ENCODE measurements at places on chromosomes 13 and 19.
A peak's percentile ranks its signal among the peaks of the same experiment; 100 is the strongest.

DNA sequence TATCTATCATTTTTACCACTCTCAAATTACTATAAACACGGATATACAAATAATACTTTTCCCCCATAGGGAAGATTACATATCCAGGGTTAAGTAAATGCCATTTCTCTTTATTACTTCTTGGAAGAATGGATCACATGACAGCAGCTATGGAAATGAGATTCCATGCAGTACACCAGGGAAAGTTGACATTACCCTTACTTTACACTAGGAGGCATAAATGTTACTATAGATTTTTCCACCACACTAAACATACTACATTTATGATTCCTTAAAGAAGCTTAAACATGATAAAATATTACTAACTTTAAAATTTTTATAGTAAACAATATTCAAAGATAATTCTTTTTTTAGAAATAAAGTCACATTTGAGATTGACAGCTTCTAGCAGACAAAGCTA, 611.4 kb downstream of the PCDH9 start:
- DNase-seq: peak; percentile 34

DNA sequence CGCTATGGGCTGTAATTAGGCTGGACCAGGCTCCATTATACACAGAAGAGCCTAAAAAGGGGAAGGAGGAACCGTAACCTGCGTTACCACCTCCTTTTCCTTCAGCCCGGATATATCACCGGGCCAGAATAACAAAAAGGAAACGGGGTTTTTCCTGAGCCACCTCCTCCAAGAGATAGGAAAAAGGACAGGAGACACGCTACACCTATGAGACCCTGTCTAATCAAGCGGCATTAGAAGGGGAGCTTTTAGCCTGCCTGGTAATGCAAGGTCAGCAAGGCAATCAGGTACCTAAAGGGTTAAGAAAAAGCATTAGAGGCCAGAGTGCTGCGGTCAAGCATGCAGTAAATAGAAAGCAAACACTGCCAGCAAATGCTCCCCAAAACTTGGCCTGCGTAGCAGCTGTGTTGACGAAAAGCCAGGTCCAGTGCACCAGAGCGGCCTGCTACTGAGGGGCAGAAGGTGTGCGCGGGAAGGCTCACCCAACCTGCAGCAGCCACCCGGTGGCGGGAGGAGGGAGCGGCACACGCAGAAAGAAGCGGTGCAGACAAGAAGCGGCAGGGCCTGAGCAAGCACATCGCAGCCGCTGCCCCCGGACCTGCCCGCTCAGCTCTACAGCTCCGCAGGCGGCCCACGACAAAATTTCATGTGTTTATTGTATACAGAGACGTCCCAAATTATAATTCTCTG, 1466.1 kb downstream of the UQCRFS1 start:
- DNase-seq: no peak

GRCh38 chr19:51593138-51593890, 22.2 kb downstream of the ZNF175 start:
- no peak for DNase-seq

DNA sequence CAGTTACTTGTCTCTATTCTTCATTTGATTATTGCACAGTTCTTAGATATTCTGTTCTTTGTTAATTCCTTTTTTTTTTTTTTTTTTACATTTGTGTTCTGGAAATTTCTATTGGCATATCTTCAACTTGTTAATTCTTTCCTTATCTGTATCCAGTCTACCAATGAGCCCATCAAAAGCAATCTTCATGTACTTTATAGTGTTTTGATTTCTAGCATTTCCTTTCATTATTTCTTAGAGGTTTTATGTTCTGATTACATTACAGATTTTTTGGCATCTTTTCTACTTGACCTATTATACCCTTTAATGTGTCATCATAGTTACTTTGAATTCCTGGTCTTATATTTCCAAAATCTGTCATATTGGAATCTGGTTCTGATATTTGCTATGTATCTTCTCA, 2194.8 kb downstream of the PCDH9 start:
- DNase-seq: no peak

Measured in fibroblast of skin of back (primary cell).